ENCODE measurements at places on chromosomes 1 and 21.
A peak's percentile ranks its signal among the peaks of the same experiment; 100 is the strongest.

- no peak for DNase-seq
These were observed 289.7 kb downstream of the AJAP1 start for GRCh38 chr1:4944072-4944471.

DNA sequence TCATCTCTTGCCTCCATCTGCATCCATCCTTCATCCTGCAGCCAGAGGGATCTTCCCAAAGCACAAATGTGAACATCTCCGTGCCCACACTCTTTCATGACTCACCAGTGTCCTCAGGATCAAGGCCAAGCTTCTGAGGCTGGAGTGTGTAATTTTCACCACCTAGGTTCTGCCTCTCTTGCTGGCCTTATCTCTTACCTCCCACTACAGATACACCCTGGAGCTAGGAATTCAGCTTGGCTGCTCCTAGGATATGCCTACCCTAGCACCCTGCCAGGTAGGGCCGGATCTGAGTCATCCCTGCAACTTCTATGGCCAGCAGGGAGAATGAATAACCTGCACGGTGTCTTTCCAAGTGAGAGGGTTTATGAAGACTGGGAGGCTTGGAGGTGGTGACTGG, 208.7 kb upstream of the CSF3R start:
- no peak for DNase-seq

DNA sequence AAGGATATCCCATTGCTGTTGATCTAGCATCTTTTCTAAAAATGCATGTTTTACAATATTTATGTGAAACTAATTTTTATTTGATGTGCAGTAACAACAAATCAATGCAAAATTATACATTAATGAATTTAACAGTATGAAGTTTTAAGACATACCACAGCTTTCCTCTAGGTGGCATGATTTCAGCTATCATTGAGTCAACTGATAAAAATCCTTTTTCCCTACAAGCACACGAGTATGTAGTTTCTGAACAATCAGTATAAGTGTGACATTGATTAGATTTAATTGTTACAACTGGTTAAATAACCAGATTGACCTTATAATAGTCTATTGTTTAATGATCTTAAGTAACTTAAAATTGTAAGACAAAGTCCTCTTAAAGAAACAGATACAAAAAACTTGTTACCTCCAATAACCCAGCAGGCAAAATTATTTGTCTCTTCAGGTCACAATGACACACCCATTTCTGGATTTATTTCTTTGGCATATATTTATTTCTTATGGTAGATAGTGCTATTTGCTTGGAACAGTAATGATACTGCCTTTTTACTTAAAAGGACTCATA, 5.8 kb upstream of the TGFB2 start:
- peak; percentile 23 for DNase-seq

- no peak for DNase-seq
These were observed 3.0 kb downstream of the SLC19A1 start for GRCh38 chr21:45539046-45539795.

DNA sequence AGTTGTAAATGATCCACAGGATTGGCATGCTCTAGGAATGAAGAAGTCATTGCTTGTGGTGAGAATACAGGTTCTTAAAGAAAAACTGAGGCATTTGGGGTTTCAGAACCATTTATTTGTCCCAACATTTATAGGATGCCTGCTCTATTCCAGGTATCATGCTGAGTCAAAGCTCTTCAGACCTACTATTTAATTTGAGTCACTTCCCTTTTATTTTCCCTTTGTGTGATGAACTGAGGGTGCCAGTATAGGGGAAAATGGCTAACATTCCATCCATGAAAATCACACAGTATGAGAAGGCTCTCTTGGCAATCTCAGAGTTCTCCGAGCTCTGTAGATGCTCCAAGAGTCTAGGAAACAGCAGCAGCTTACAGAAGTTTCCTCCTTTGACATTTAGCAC, 110.4 kb downstream of the RNF220 start:
- no peak for DNase-seq

- DNase-seq, result no peak
These were observed 324.9 kb upstream of the POU3F1 start for GRCh38 chr1:38371505-38371844.
